Activated T-cell treated with anti-CD3 and anti-CD28 coated beads, Interleukin-2, amount 50 U/mL, for 72 hours (primary cell): ENCODE measurements at places on chromosomes 11 and 22. TPM values are rescaled to one million over a fixed set of nuclear protein-coding genes. Genes with fewer than 3 reads are reported as not detected.

DNA sequence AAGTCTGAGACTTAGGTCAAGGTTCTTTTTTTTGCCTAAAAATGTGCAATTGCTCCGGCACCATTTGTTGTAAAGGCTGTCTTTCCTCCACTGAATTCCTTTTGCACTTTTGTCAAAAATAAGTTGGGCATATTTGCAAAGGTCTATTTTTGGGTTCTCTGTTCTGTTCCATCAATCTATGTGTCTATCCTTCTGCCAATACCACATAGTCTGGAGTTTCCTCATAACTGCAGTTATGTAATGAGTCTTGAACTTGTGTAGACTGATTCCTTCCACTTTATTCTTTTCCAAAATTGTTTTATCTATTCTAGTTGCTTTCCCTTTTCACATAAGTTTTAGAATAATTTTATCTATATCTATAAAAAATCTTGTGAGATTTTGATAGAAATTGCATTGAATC, 6.7 kb downstream of the KCNJ5 start:
- DNase-seq = no peak

Gene SAA4
- total RNA-seq = not detected

Gene CARD16
- total RNA-seq = 8.0 TPM

Gene OR10D3
- total RNA-seq = not detected

DNA sequence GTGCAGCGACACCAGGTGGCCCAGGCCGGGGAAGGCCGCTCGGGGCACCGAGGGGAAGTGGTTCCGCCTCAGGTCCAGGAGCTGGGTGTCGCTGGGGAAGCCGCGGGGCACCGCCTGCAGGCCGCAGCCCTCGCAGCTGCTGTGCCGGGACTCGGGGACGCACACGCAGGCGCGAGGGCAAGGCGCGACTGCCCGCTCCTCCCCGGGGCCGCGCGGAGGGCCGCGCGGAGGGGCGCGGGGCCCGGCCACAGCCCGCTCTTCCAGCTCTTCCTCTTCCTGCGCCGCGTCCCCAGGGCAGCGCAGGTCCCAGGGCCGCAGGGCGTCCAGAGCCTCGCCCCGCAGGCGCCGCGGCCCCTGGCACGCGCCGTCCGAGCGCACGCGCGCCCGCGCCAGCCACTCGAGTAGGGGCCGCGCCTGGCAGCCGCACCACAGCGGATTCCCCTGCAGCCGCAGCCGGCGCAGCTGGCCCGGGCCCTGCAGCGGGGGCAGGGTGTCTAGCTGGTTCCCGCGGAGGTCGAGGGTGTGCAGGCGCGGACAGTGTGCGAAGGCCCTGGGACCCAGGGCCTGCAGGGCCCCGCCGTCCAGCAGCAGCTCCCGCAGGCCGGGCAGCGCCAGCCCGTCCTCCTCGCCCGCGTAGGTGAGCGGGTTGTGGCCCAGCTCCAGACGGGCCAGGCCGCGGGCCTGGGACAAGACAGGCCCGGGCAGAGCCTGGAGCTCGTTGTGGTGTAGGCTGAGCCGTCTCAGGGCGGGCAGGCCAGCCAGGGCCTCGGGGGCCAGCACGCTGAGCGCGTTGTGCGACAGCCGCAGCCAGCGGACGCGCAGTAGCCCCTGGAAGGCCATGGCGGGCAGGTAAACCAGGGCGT, 2.8 kb downstream of the CHADL start:
- peak; percentile 89 for DNase-seq

DNA sequence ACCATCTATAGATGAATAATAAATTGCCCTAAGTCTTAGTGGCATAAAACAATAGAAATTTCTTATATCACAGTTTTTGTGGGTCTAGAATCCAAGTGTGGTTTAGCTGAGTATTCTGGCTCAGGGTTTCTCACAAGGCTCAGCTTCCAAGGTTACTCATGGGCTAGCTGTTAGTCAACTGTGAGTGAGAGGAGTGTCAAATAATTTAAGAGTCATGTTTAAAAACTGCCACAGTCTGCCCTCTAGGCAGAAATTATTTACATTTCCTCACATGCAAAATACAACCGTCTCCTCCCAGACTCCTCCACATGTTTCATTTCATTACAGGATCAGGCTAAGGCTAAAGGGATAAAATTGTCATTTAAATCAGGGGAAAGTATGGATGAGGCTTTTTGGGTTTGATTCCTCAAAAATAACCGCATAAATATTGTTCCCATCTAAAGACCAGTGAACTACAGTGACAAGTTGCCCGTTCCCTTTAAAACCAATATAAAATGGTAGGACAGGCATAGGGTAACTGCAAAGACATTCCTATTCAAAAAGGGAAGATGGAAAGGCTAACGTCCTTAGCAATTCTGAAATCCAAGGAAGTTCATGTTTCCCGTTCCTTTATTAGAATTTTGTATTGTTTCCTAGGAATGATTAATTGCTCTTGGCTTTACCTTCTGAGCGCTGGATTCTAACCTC, 324.3 kb downstream of the DYNC2H1 start:
- DNase-seq = no peak

GRCh38 chr22:43969989-43970755, 14.9 kb downstream of the SAMM50 start:
- DNase-seq = no peak

DNA sequence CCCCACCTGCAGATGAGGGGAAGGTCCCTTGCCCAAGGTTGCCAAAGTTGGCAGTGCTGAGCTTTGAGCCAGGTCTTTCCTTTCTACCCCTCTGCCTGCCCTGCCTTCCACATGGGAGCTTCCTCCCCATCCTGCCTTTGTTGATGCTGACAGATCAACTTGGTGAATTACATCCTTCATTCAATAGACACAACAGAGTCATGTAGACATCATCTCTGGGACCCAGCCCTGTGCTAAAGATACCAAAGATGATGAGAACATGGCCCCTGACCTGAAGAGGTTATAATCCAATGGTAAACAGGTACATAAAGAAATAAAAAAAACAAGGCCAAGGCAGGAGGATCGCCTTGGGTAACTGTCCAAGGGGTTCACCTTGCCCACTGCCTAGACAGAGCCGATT, 42.4 kb upstream of the MAPK1 start:
- no peak for DNase-seq

DNA sequence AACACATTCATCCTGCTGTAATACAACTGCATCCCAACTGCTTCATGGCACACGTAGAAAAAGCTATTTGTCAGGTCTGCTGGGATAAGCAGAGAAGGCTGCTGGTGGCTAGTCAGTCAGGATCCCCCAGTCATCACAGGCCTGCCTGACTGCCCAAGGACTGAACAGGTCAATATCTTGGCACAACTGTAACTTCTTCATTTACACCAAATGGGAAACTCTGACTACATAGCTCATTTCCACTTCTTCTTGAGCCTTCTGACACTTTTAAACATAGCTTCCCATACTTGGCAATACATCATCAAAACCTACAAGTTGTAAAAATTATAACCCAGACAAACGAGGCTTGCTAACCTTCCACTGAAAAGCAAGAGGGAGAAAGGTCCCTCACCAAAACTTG, 2.8 kb downstream of the TMEM9B start:
- DNase-seq = no peak

GRCh38 chr11:82458761-82459160, 274.9 kb downstream of the FAM181B start:
- no peak for DNase-seq

DNA sequence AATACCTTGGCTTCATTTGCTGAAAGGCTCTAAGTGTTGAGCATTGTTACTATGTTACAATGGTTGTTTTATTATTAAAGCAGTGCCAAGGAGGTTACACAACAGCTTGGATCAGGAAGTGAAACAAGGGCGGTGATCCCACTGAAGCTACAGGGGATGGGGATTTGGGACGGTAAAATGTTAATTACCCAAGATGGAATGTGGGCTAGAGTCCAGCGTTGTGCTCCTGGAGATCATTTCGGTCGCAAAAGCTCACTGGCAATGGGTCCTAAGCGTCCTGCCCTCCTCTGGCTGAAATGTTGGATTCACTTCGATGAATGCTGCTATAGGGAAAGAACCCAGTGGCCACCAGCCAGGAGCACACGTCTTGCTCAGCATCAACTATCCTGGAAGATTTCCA, 48.3 kb downstream of the FAM83F start:
- no peak for DNase-seq

DNA sequence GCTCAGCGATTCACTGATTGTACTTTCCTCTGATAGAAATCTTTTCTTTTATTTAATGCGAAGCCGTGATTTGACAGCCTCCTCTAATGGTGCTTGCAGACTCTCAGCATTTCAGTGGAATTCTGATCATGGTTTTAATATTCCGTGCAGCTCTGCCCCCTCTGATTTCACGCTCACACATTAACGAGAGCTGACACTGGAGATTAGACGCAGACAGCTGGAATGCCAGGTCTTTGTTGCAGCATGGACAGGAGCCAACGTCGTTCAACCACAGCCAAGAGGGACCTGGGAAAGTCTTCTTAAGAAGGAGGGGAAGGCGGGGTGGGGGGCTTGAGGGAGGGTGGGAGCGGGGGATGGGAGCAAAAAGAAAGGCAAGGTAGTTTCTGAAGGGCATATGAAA, 186.4 kb downstream of the BLID start:
- no peak for DNase-seq

Gene APOBEC3B
- 44.7 TPM for total RNA-seq

Gene TRIM66
- 30.2 TPM for total RNA-seq

DNA sequence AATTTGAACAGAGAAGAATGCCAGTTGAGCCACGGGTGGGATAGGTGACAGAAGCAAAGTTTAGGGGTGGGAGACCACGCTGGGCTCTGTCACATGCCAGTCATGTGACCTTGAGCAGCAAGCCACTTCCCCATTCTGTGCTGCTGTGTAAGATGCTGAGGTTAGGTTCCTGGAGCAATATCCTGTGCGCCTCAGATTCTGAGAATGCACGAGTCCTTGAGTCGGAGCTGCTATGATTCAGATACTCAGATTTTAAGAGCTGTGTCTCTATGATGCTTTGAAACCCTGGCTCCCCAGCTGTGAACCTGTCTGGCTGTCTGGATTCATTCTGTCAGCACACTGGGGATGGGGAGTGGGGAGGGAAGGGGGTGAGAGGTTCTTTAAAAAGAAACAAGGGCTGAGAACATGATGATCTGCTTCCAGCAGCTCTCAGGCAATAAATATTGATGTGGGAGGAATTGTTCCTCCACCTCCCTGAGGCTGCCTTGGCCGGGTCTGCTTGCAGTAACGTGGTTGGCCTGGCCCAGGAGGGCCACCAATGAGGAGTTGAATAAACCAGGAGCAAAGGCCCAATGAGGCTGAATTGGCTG, 24.0 kb downstream of the SLCO2B1 start:
- DNase-seq = peak; percentile 4

Gene DEFB131B
- not detected for total RNA-seq

GRCh38 chr11:28627690-28628255, 519.6 kb downstream of the METTL15 start:
- no peak for DNase-seq

GRCh38 chr11:130300567-130300966, 14.2 kb downstream of the ZBTB44 start:
- DNase-seq = no peak

- DNase-seq = no peak
Measured at GRCh38 chr11:44972746-44973435, 22.2 kb upstream of the TP53I11 start.

DNA sequence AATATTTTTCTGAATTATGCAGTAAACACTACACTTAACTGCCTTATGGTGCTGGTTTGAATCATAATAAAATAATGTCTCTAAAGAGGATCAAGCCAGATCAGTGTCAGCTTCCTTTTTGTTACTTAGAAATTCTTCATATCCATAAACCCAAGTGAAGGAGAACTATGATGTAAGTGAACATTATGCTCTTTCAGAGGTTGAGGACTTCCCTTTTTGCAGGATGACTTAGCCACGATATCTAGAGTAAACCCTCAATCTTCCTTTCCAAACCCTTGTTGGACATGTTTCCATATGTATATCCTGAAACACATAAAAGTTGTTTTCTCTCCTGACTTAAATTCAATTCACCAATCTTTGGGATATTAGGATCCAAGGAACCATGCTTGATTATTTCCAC, 19.1 kb downstream of the OR8D1 start:
- DNase-seq = no peak

DNA sequence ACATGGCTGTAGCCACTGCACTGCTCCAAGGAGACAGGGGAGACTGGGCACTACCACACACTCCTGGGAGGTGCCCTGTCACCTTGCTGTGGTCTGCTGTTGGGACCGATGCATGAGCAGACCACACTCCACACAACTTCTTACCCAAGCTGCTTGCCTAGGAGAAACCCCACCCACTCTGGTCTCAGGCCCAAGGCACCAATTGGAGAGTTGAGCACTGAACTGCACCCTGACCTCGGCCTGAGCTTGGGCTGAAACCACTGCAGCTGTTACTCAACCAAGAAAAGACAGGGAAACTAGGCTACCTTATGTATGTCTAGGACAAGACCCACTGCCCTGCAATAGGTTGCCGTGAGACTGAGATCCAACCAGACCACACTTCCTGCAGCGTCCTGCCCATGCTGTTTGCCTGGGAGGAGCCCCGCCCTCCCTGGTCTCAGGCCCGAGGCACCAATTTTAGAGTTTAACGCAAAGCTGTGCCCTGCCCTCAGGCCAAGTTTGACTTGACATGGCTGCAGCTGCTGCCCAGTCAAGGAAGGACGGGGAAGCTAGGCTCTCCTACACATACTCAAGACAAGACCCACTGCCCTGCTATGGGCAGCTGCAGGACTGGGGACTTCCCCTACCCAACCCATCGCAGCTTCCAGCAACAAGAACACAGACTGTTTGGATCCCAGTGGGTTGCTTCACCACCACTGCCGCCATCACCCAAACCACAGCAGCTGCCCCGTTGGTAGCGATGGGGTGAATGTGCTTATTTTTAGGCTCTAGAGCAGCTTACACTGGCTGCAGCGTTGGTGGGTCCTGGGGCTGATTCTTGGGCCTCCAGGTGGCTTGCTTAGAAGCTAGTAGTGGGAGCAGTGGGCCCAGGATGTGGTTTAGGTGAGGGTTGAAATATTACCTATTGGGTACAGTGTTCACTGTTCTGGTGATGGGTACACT, 66.8 kb downstream of the BRD1 start:
- no peak for DNase-seq

DNA sequence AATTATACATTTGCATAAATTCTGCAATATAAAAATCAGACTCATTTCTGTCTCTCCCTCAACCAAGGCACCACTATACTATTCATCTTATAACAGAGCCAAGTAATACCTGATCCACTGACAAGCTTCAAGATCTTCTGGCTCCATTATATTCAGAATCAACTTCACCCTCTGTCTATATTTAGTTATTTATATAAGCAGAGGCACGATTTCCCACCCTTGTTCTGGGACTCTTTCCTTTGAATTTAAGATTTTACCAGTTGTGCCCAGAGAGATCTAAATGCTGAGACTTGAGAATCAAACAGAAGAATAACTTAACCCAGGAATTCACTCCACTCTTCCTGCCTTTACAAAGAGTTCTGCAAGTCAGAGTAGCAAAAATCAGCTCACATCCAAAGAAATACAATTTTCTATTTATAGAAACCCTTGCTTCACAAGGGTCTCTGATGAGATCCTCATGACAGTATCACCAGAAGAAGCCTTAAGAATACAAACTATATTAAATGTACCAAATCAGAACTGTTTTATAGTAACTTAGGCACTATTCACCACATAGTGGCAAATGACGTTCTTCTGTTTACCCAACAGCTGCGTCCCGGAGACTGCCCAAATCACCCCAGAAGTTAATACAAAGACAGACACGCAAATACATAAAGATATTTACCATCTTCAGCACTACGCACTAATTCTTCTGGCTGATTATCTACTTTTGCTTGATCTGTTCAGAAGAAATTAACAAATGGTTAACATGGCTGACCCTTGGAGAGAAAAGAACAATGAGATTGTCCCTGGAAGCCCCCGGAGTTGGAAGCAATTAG, 32.3 kb upstream of the CCDC89 start:
- no peak for DNase-seq
